Activated CD4-positive, alpha-beta T cell treated with anti-CD3 and anti-CD28 coated beads for 1 hour (primary cell): ENCODE measurements at places on chromosomes 5 and 9.

GRCh38 chr5:171450423-171451331 is 31.2 kb downstream of the FGF18 start:
- DNase-seq, result no peak

GRCh38 chr5:3346111-3346820 is 249.4 kb upstream of the IRX1 start:
- no peak for DNase-seq

GRCh38 chr9:87498046-87498810 is 561 bp downstream of the DAPK1 start:
- no peak for DNase-seq

- no peak for DNase-seq
Measured at GRCh38 chr5:140628711-140629110, 4.3 kb downstream of the CD14 start.

- no peak for DNase-seq
Measured at GRCh38 chr9:97767891-97768290, 70.8 kb upstream of the XPA start.

DNA sequence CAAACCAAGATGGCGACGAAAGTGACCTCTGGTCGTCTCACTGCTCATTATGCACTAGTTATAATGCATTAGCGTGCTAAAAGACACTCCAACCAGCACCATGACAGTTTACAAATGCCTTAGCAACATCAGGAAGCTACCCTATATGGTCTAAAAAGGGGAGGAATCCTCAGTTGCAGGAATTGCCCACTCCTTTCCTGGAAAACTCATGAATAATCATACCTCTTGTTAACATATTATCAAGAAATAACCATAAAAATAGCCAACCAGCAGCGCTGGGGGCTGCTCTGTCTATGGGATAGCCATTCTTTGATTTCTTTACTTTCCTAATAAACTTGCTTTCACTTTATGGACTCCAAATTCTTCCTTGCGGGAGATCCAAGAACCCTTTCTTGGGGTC is 595.7 kb upstream of the KLF4 start:
- no peak for DNase-seq

GRCh38 chr5:126514131-126514557 is 80.9 kb downstream of the ALDH7A1 start:
- DNase-seq, result no peak

DNA sequence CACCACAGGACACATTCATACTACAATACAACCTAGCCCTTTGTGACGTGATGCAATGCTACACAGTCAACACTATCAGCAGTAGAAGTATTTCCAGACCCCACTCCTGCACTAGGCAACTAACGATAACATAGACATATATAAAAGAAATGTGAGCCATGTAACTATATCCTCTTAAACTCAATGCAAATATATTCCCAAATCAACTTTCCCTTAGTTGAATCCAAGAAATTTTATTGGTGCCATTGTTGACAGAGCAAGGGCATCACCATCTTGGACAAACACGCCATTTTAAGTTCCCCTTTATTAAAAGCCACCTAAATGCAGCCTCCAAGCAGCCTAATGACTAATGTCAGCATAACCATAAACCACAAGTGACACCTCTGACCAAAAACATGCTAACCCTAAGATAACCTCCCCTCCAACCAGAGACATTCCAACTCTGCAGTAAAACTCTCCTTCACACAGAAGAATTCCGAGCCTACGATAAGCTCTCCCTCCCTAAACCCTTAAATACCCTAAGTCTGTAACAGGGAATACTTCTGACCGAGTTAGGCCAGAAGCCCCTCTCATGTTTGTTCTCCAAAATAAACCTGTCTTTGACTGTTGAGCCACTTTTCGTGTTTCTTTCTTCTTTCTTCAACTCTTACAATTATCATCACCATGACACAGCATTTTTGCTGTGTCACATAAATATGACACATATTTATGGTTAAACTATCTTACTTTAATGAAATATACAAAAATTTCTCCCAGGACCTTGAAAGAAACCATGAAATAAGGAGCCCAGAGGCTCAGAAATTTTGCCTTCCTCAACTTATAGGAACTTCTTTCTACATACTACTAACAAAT is 1497.8 kb downstream of the EFNA5 start:
- DNase-seq, result no peak

GRCh38 chr9:126114850-126115460 is 211.7 kb upstream of the MVB12B start:
- DNase-seq, result no peak

- DNase-seq, result no peak
Measured at GRCh38 chr9:20906326-20906725, 125.1 kb downstream of the HACD4 start.

- DNase-seq, result no peak
Measured at GRCh38 chr9:122200960-122201595, 27.7 kb downstream of the LHX6 start.

GRCh38 chr5:115309751-115310370 is 13.4 kb upstream of the CCDC112 start:
- no peak for DNase-seq

DNA sequence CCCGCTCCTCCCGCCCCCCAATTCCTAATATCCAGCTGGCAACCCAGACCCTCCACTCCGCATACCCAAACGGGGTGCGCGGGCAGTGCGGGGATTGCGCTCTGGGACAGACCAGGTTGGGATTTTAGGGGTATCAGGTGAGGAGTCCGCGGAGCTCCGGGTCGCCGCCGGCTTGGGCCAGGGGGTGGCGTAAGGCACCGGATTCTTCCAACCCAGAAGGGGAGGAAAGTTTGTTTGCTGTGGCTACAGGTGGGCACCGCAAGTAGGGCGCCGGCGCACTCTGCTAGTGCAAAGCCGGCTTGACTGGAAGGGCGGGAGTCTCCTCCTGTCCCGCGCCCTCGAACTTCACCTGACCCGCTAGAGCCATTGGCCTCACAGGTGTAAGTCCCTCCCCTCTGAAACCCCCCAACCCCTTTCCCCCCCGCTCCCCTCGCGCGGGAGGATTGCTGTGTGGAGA is 709 bp downstream of the IQGAP2 start:
- peak; percentile 49 for DNase-seq

GRCh38 chr5:89686081-89686765 is 723.3 kb downstream of the CETN3 start:
- DNase-seq, result no peak

GRCh38 chr9:79220666-79221065 is 351.1 kb upstream of the TLE4 start:
- DNase-seq, result no peak

DNA sequence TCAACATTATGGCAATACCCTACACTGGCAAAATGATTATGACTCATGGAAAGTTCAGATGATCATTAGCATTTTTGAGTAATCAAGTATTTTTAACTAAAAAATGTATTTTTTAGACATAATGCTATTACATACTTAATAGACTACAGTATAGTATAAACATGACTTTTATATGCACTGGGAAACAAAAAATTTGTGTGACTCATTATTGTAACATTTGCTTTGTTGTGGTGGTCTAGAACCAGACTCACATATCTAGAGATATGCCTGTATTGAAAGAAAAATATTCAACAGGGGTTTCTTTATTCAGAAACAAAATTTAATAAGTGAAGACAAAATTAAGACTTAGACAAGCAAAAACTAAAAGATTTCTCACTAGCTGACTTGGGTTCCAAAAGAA is 385.3 kb upstream of the RIOK2 start:
- no peak for DNase-seq

DNA sequence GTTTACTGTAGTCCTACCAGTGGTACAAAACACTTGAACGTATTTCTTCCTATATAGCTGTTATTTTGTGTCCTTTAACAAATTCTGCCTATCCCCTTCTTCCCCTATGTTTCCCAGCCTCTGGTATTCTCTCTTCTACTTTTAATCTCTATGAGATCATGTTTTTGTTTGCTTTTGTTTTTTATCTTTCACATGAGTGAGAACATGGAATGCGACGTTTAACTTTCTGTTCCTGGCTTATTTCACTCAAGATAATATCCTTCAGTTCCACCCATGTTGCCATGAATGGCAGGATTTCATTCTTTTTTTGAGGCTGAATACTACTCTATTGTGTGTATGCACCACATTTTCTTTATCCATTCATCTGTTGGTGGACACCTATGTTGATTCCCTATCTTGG is 634.4 kb upstream of the WWC1 start:
- DNase-seq, result no peak

- no peak for DNase-seq
Measured at GRCh38 chr9:134902936-134903335, 14.8 kb downstream of the FCN1 start.

DNA sequence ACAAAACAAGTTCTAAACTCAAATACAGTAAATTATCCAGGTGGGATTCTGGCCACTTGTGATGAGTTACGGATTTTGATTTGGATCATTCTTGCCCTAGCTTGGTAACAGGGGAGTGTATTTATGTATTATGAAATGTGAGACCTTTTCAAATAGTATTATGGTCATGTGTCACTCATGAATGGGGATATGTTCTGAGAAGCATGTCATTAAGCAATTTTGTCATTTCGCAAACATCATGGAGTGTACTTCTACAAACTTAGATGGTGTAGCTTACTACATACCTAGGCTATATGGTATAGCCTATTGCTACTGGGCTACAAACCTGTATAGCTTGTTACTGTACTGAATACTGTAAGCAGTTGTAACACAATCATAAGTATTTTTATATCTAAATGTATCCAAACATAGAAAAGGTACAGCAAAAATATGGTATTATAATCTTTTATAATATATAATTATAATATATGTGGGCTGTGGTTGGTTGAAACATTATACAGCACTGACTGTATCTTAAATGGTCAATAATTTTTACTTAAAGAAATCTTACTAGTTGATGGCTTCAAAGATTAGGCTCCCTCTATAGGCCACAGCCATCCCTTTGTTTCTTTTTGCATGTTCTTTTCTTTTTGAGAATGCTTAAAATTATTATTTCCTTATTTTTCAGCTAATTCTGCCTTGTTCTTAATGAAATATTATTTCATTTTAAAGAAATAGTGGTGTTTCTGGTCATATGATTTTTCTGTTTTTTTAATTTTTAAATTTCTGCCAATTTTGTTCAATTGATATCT is 128.4 kb downstream of the MAST4 start:
- no peak for DNase-seq

GRCh38 chr9:120730654-120731514 is 16.6 kb upstream of the MEGF9 start:
- no peak for DNase-seq

- DNase-seq, result no peak
Measured at GRCh38 chr5:138274189-138274853, at the start of gene GFRA3. TSS of gene GFRA3 (minus strand) at chr5:138274621. CDS start at chr5:138274424, 197 bp downstream.

- no peak for DNase-seq
Measured at GRCh38 chr9:22119522-22120158, 110.5 kb upstream of the CDKN2B start.

- DNase-seq, result no peak
Measured at GRCh38 chr5:95907067-95907705, 54.5 kb downstream of the ELL2 start.

GRCh38 chr5:109038209-109038840 is 290.6 kb downstream of the FER start:
- no peak for DNase-seq

DNA sequence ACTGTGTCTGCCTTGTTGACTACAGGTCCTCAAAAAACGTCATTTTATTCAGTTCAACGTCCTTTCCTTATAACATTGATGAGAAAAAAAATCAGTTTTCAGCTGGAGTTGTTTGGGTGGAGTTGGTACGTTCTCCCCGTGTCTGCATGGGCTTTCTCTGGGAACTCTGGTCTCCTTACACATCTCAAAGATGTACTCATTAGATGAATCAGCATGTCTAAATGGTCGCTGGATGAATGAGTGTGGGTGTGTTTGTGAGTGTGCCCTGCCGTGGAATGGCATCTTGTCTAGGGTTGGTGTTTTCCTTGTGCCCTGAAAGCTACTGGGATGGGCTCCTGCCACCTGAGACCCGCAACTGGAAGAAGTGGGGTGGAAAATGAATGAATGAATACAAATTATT is 30.1 kb downstream of the EGR1 start:
- DNase-seq, result no peak

GRCh38 chr5:143316844-143317631 is 86.4 kb downstream of the NR3C1 start:
- DNase-seq, result no peak

DNA sequence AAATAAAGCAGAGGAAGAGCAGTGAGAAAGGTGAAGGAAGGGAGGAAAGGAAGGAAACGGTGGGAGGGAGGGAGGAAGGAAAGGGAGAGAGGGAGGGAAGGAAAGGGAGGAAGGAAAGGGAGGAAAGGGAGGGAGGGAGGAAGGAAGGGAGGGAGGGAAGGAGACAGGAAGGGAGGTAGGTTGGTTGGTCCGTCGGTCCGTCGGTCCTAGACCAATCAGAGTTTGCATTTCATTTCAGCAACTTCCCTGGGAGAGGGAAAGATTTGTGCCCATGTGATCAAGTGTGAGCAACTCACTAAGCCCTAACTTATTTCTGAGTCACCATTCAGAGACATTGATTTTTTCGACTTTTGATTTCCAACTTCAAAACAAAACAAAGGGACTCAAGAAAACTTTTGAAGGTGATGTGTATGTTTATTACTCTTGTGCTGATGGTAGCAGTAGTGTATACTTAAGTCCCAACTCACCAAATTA is 18.8 kb downstream of the NANS start:
- DNase-seq, result no peak

DNA sequence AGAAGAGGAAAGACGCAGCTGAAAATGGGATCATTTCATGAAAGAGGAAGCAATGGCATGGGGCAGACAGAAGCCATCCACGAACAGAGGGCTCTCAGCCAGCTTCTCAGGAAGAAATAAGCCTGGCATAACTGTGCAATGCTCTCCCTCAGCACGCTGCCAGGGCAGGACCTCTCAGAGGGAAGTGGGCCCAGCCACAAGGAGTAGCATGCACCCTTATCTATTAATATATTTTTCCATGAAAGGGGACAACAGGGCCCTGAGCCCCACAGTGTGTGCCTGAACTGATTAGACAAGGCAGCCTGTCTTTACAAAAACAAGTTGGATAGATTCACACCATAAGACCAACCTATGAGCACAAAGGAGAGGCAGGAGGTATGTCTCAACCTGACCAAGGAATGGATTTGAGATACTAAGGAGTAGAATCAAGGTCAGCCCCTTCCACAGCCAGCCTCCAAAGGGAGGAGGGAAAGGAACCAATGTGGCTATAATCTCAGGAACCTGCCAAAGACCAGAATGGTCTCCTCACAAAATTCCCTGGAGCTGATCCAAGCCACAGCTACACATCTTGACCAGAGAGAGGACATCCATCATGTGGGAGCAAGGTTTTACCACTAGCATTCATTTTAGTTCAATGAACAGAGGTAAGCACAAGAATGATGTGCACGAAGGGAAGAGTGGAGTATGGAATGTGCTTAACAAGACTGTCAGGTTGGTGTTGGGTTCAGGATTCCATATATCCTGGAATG is 154.8 kb downstream of the SIL1 start:
- DNase-seq, result no peak

- no peak for DNase-seq
Measured at GRCh38 chr9:92547356-92547755, 11.6 kb upstream of the ECM2 start.
